ENCODE measurements at places on chromosomes 11 and 22.

- no peak for DNase-seq
Measured at GRCh38 chr11:9082575-9082974, 8.8 kb downstream of the SCUBE2 start.

GRCh38 chr11:41010361-41011050 lies 448.9 kb downstream of the LRRC4C start:
- DNase-seq = no peak

DNA sequence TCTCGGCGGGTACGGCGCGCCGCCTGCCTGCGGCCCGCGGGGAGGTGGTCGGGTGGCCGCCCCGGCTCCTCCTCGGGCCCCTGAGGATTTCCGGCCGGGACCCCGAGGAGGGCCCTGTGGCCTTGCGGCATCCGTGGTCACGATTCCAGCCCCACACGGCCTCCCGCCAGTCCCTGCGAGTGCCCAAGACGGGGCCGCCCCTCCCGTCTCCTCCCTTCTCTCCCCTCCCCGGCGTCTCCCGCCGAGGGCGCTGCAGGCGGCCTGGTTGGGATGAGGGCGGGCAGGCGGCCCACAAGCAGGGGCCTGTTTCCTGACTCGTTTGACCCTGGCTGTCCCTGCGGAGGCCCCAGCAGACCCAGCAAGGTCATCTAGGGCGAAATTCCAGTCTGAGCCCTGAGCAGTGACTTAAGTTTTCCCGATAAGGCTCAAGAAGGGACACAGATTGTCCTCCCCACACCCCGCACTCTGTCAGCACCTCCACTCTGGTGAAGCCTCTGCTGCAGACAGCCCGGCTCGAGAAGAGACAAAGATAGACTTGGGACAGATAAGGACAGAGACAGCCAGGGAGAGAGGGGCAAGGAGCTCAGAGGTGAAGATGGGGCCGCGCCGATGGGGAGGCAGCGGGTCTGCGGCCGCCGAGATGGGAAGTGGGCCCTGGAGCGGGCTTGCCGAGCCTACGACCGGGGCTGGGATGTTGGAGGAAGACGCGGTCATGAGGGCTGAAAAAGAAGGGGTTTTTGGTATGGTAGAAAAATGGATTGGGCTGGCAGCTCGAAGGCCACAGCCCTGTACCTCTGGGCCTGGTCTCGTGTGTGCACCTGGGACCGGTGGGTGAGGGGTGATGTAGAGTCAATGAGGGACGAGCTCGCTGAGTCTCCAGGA lies 95.0 kb downstream of the SWAP70 start:
- peak; percentile 31 for DNase-seq

GRCh38 chr11:57741132-57742086 lies at the start of gene SELENOH:
Gene SELENOH (plus strand): TSS chr11:57741491. CDS start chr11:57741596, 105 bp downstream.
- DNase-seq = peak; percentile 82

DNA sequence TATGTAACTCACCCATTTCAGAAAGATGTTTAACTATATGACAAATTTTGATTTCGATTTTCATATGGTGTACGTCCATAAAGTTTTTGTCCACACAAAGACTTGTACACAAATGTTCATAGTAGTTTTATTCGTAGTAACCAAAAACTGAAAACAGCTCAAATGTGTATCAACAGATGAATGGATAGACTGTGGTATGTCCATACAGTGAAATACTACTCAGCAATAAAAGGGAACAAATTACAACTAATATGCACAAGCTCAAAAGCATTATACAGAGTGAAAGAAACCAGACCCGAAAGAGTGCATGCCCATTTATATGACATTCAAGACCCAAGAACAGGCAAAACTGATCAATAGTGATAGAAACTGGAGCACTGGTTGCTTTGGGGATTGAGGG lies 64.0 kb downstream of the MN1 start:
- no peak for DNase-seq

GRCh38 chr11:21909145-21909544 lies 283.7 kb upstream of the ANO5 start:
- DNase-seq = no peak

DNA sequence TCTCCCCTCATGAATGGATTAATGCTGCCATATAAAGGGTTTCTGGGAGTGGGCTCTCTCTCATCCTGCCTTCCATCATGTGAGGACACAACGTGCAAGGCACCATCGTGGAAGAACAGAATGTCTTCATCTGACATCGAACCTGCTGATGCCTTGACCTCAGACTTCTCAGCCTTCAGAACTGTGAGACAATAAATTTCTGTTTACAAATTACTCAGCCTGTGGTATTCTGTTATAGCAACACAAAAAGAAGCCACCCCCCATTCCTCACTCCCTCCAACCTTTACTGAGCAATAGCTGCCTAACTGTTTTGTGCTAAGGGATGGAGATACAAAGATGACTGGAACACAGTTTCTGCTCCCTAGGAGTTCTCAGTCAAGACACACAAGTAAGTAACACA lies 106.1 kb upstream of the PLET1 start:
- no peak for DNase-seq

GRCh38 chr11:128625326-128625725 lies 38.0 kb upstream of the ETS1 start:
- no peak for DNase-seq

All from activated T-helper 1 cell treated with anti-CD3 and anti-CD28 coated beads, Interleukin-2, amount 50 U/mL, for 16 hours (primary cell).